Right lobe of liver (tissue), 6 donors: ENCODE measurements at places on chromosomes 2 and 18. TPM values are rescaled to one million over a fixed set of nuclear protein-coding genes. Genes with fewer than 3 reads are reported as not detected.

RTP5 gene
- not detected for total RNA-seq

HAAO gene
- total RNA-seq = 77.1 TPM

DNA sequence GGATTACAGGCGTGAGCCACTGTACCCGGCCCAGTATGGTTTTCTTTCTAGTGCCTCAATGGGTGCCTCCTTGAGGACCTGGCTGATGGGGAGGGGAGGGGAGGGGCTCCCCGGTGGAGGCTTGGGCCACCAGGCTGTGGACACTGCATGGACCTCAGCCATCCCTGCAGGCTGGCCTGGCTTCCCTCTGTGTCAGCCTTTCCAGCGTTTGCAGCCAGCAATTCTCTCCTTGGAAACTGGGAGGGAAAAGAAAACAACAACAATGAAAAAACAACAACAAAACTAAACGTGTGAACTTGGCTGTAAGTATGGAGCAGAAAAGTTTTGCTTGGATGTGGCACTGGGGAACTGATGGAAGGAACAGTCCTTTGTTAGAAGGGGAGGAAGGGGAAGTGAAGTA is 159.3 kb downstream of the GLI2 start:
- no peak for DNase-seq

SERPINB10 gene
- total RNA-seq = not detected

DNA sequence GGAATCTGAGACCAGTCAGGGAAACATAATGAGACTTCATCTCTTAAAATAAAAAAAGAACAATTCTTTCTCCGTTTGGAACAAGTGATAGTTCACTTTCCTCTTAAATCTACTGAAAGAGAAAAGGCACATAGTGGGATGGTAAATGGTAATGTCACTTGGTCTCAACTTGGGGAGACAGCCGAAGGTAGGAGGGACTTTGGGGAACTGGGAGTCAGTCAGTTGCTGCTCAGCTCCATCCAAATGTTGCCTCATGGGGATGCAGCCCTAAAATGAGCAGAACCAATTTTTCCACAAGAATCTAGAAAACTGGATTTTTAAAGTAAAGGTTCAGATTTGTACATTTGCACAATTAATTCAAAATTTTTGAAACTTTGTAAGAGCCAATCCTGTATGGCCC is 19.2 kb downstream of the RASGRP3 start:
- DNase-seq = no peak

RBM44 gene
- 0.24 TPM for total RNA-seq

DNA sequence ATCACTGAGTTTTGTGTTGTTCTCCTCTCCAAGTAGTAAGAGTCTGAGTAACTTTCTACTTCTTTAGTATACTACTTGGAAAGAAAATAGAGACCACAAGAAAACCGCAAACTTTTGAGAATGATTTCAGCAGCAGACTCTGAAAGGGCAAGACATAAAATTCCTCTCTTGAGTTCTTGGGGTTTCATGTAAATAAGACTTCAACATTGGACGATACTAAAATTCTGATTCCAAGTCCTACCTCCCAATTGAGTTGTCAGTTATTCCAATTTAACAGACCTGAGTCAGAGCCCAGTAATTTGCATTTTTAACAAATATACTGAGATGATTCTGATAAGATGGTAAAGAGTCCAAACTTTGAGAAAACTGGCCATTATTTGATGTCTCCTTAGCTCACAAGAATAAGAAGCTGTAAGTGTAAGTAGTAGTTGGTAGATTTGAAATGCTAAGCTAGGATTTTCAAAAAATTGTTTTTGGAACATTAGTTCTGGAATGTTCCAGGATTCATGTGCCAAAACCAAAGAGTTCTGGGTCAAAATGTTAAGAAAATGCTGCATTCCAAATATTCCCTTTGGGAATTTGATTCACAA is 261.6 kb upstream of the SPOPL start:
- DNase-seq = no peak

DNA sequence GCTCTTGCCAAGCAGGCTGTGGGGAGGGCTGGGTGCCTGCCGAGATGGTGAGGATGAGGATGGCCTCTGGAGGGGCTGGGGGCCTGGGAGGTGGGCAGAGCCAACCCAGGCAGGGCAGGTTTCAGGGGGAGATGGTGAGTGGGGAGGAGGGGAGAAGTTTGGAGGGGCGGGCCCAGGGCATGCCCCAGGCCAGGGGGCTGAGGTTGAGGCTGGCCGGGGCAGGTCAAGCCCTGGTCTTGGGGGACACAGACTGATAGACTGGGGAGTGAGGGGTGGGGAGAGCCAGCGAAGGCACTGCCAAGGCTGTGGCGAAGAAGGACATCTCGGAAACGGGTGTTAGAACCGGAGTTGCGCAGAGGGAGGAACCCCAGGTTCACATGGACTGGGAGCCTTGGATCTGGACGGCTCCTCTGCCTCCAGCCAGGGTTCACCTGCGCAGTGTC is 12.6 kb downstream of the CAPN10 start:
- DNase-seq = no peak
